Activated naive CD8-positive, alpha-beta T cell treated with anti-CD3 and anti-CD28 coated beads, Interleukin-2, amount 10 ng/mL, durations not matched to agents 7 days and 5 days (primary cell): ENCODE measurements at places on chromosomes 5 and 9. TPM values are rescaled to one million over a fixed set of nuclear protein-coding genes. Genes with fewer than 3 reads are reported as not detected.

DNA sequence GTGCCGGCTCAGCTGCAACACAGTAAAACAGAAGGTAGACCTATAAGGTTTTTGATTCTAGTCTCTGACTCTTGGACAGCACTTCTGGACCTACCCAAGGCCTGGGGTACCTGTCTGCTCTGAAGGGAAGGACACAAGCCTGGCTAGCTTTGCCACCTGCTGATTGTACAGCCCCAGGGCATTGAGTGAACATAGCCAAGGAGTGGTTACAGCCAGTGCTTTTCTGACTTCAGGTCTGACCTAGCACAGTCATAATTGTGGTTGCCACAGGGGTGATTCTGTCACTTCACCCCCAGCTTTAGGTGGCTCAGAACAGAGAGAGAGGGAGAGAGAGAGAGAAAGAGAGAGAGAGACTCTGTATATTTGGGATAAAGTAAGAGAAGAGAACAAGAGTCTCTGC lies 118.4 kb downstream of the PLCXD3 start:
- DNase-seq, result no peak

DNA sequence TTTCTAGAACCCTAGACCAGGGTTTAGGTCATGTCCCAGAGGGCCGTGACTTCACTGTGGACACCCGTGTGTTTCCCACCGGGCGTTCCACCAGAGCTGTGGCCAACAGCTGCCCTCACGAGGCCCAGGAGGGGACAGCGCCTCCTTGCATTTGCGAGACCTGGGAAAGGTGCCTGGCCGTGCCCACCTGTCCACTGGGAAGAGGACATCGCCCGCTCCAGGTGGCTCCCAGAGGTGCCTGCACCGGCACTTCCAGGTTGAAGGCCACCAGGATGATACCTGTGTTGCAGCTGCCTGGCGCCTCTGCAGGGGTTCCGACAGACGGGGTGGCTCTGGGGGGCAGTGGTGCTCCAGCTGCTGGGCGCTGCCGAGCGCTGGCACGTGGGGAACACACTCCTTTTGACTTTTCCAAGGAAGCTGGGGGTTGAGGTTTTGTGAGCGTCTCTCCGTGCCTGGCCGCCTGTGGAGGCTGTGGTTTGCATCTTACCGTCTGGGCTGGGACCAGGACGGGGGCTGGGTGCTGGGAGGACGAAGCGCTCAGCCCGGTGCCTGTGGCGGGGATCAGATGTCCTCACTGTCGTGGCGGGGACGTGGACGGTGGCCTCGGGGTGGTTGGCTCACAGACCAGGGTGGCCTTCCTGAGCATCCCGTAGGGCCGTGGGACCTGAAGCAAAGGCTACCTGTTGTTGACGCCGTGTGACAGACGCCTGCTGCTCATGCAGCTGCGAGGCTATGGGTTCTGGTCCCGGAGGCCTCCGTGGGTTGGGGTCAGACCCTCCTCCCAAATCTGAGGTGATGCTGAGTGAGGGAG lies 19.2 kb downstream of the NKD2 start:
- no peak for DNase-seq

DNA sequence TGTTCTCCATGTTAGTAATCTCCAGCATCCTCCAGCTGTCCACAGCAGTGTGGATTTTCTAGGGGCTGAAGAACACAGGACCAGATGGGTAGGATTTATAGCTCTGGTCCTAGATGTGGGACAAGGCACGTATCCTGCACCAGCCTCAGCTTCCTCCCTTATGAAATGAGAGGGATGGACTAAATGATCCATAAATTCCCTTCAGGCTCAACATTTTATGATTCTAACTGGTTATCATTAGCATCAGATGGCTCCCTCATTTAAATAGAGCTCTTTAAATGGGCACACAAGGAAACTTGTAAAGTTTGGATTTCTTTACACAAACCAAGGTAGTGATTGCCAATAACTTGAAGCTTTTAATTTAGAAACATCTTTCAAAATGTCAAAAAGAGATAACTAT lies 97.7 kb downstream of the ESM1 start:
- no peak for DNase-seq

DNA sequence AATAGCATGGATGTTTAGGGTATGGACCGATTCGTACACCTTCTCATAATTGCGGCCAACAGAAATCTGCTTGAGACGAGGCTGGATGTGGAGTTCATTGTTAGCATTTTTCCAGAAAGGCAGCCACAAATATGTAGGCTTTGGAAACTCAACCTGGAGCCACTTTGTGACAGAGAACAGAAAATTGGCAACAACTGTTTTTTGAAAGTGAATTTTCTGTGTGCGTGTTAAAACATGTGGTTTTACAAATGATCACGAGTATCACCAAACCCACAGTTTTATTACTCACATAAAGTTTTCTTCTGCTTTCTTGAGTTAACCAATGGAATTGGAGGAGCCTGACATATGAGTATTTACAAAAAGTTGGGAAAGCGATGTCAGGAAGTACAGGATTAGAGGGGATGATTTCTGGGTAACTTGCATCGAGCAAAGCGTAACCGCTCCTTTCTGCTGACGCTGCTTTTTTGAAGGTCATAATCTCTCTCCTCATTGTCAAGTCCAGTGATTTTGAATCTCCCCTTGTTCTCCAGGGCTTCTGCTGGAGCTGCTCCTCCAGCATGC lies 138.5 kb upstream of the TAF11L2 start:
- no peak for DNase-seq

GRCh38 chr5:106399391-106399790 lies 1271.3 kb downstream of the EFNA5 start:
- DNase-seq, result no peak

GRCh38 chr5:61449804-61450492 lies 117.9 kb downstream of the ZSWIM6 start:
- DNase-seq, result no peak

DNA sequence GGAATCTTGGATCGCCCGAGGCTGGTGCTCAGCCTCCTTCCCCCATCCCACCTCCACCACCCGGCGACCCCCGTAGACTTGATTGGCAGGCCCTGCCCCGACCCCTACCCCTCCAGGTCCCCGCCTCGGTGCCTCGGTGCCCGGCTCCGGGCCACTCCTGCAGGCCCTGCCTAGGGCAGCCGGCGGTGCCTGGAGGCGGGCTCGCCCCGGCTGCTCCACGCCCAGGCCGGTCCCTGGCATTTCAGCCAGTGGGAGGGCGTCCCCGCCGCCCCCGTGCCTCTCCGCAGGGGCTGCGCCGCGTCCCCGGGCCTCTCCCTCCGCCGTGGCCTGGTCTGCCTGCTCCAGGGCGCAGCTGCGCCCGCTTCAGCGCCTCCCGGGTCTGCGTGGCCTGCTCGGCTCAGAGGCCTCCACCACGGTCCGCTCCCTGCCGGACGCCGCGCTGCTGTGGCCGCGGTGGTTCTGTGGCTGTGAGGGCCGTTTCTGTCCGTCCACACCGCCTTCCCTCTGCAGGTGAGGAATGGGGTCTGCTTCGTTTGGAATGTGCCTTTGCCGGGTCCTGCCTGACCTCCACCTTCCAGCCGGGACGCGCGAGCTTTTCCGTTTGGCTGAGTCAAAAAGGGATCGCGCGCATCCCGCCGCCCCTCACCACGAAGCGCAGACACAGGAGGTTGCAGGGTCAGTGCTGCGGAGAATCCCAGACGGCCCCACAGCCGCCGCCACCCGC lies 48.3 kb upstream of the IRX4 start:
- no peak for DNase-seq

DNA sequence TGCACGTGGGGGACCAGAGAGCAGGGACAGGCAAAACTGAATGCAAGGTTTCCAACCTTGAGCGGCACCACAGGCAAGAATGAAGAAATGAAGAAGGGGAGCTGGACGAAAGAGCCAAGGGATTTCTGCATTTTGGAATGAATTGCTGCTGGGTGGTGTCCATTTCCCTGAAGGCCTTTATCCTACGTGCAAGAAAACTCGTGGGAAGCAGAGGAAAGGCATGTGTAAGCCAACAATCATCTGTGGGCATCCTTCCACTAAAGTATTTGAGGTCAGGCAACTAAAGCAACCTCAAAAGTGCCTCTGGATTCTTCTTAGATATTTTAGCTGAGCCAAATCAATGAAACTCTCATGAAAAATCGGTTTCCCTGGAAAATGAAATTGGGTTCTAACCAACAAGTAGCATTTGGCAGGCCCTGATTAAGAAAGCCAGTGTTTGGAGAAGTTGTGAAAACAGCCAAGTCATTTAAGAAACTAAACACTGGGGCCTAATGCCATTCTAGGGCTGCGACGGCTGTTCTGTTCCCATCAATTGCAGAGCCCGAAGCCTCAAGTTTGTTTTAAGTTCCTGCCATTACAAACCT lies 4.7 kb upstream of the TGFBI start:
- DNase-seq, result no peak

- no peak for DNase-seq
Measured at GRCh38 chr5:22683050-22683449, 170.1 kb downstream of the CDH12 start.

DNA sequence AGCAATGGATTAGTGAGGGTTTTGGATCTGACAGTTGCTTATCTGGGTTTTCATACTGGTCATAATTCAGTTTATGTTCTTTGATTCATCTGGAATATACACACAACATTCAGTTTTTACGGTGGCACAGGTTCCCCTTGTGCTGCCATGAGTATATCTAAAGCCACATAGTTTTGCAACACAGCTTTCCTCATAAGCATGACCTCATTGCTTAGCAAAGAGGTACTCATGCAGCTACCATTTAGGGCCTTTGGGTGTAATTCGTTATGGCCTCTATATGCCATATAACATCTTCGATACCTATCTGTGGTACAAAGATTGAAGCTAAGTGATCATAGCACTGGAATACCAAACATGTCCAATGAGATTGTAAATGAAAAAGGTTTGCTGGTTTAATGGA lies 2.9 kb upstream of the RBM22 start:
- DNase-seq, result no peak

GRCh38 chr9:93365427-93366118 lies 85.9 kb upstream of the FAM120A start:
- DNase-seq, result no peak

DNA sequence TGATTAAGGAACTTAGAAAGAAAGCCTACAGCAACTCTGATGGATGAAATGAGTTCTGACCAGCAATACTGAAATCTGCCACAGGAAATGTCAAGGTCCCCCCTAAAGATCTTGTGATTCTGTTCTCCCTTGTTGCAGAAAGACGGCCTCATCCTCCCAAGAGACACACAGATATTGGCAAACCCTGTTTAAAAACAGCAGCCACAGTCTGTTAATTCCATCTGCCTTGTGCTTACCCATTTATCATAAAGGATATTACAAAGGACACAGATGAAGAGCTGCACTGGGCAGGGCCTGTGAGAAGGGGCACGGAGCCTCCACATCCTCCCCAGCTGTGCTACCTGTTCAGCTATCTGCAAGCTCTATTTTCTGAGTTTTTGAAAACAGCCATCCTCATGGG lies 15.2 kb downstream of the RAPGEF1 start:
- DNase-seq, result no peak

- no peak for DNase-seq
Measured at GRCh38 chr9:116073826-116074225, 79.8 kb upstream of the PAPPA start.

GRCh38 chr9:15155826-15156225 lies 151.2 kb downstream of the TTC39B start:
- no peak for DNase-seq

DNA sequence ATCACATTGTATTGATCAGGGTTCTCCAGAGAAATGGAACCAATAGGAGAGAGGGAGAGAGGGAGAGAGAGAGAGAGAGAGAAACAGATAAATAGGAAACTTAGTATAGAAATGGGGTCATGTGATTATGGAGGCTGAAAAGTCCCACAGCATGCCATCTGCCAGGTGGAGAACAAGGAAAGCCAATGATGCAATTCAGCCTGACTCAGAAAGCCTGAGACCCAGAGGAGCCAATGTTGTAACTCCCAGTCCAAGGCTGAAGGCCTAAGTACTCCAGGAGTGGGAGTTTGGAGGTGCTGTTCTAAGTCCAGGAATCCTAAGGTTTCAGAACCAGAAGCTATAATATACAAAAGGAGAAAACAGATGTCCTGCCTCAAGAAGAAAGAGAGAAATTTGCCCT lies 48.4 kb upstream of the ISOC1 start:
- no peak for DNase-seq

- DNase-seq, result peak; percentile 53
Measured at GRCh38 chr5:43192558-43193180, 644 bp downstream of the NIM1K start.

DNA sequence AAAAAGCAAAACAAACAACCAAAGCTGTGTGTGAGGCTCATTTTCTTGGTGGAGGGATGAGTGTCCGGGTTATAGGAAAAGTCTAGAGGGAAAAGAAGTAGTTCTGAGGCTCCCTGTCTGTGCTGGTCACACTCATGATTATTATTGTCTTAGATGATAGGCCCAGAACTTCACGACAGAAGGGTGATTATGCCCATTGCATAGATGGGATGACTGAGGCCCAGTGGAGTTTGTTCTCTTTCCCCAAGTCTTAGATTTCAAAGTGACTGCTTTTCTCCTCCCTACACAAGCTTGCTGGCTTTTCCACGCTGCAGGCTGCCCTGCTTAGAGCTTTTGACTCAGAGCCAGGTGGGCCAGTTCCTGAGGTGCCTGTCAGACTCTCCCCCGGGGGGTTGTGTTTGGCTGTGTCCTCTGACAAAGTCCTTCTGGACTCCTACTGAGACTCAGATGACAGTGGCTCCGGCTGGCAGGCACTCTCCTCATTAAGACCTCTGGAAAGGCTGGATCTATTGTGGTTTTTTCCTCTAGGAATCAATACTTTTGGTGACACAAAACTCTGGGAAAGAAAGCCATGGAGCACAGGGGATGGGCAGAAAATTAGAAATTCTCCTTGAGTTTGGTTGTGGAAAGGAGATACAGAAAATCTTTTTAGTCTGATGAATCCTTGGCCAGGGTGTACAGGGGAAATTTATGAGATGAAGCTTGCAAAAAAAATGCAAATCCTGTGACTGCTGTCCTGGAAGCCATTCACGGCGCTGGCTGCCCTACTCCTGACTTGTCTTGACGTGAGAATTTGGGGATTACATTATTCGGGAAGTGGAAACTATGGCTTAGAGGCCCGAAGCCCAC lies 120.9 kb downstream of the NSG2 start:
- no peak for DNase-seq

DNA sequence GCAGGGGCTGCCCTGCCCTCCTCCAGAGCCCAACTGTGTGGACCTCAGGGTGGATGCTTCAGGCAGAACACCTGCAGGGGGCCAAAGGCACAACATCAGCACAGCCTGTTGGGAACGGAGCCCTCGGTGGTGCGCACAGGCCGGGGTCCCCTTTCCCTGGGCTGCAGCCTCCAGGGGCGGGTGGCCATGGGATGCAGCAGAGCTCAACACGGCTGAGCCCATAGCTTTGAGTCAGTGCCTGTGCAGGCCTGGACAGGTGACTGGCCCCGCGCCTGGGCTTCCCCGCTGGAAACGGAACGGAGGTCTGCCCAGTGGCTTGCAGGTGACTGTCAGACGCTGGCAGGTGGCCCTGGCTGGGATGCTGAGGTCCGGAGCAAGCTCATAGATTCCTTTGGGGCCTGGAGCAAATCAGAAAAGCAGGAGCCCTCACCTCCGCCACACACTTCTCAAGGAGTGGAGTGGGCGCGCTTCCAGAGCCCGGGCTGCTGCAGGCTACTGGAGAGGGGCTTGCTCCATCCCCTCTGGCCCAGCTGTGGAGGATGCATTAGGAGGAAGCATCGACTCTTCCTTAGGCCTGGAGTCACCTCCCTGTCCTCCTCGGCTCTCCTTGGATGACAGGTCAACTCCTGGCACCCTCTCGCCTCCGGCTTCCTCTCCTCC lies 69.8 kb upstream of the RNU6ATAC start:
- DNase-seq, result no peak

- no peak for DNase-seq
Measured at GRCh38 chr9:4137234-4137633, 162.6 kb downstream of the GLIS3 start.

The FOXD4L3 gene
- not detected for total RNA-seq

The CTSV gene
- 0.45 TPM for total RNA-seq

The LTC4S gene
- total RNA-seq, result 6.3 TPM

The PAEP gene
- not detected for total RNA-seq

The QRFP gene
- not detected for total RNA-seq

The C8G gene
- total RNA-seq, result 3.6 TPM

The SLC6A7 gene
- not detected for total RNA-seq

The HAVCR1 gene
- total RNA-seq, result 4.1 TPM
